ENCODE measurements at places on chromosomes 6 and 20. TPM values are rescaled to one million over a fixed set of nuclear protein-coding genes. Genes with fewer than 3 reads are reported as not detected.
A peak's percentile ranks its signal among the peaks of the same experiment; 100 is the strongest.

- DNase-seq, result no peak
These were observed 32.8 kb downstream of the CYP21A2 start for GRCh38 chr6:32070814-32071543.

DNA sequence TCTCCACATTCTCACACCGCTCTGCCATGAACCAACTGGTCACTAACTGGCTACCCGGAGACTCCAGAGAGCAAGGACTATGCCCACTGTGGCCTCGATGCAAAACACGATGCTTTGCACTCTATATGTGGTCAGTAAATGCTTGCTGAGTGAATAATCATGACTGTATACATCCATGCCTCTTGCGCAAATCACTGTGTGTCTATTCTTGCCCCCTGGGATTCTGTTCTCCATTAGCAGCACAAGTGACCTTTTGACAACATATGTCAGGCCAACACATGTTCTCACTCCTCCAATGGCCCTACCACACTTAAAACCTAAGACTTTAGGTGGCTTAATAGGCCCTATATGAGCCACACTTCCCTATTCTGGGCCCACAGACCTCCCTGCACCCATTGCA is 16.9 kb downstream of the KIF16B start:
- DNase-seq, result no peak

GRCh38 chr6:20366082-20366830 is 35.4 kb upstream of the E2F3 start:
- no peak for DNase-seq

DNA sequence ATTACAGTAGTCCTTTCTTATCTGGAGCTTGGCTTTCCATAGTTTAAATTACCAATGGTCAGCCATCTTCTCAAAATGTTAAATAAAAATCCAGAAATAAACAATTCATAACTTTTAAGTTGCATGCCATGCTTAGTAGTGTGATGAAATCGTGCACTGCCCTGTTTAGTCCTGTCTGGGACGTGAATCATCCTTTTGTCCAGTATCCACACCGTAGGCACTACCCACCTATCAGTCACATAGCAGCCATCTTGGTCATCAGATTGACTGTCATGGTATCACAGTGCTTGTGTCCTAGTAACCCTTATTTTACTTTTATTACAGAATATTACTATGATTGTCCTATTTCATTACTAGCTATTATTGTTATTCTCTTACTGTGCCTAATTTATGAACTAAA is 924.1 kb downstream of the EYS start:
- no peak for DNase-seq

GRCh38 chr6:67009818-67010217 is 1302.8 kb upstream of the EYS start:
- DNase-seq, result no peak

DNA sequence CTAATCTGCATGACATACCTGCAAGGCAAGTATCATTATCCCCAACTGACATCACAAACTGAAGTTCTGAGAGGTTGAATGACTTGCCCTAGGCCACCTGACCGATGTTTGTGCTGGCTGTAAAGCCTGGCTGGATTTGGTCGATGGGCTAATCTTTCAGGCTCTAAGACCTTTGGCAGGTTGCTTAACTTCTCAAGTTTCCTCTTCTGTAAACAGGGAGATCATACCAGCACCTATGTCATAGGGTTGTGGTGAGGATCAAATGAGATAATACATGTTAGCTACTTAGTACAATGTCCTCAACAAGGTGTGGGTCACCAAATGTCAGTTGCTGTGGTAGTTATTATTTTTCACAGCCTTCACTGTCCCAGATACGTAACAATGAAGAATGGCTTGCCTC is 14.2 kb downstream of the ANKRD66 start:
- DNase-seq, result no peak

DNA sequence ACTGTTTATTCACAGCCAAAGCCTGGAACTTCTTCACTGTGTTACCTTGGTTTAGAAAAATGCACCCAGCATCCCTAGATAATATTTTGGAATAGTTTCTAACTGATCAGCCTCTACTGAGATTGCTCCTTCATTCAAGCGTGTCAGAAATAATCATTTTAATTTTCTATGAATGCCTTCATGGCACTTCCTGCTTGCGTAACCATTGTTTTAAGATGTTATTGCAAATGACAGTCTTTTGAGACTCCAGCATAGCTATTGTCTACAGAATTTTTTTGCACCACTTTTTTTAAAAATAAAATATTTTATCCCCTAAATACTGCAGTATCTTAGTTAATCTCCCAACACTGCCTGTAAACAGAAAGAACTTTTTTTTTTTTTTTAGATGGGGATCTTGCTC is 213.1 kb downstream of the PHACTR1 start:
- no peak for DNase-seq

- no peak for DNase-seq
These were observed 44.5 kb upstream of the TULP1 start for GRCh38 chr6:35557239-35557638.

DNA sequence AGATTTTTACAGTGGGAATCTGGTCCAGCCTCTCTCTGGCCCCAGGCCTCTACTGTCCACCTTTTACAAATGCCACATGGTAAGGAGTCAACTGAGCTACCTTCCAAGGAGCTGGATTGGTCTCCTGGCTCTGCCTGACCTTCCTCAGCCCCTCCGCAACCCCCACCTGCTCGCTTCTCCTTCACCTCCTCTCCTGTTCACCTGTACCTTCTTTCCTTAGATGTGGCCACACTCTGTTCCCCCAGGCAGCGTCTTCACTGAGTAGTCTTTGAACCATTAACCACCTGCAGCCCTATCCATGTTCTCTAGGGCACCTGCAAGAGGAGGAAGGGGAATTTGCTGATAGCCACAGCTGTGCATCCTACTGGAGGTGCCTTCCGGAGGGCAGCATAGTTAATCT is 55.3 kb upstream of the DDR1 start:
- no peak for DNase-seq

- DNase-seq, result no peak
These were observed 459.8 kb upstream of the RUNX2 start for GRCh38 chr6:44868335-44868668.

- DNase-seq, result no peak
These were observed 122.5 kb upstream of the TIAM2 start for GRCh38 chr6:154872542-154873114.

DNA sequence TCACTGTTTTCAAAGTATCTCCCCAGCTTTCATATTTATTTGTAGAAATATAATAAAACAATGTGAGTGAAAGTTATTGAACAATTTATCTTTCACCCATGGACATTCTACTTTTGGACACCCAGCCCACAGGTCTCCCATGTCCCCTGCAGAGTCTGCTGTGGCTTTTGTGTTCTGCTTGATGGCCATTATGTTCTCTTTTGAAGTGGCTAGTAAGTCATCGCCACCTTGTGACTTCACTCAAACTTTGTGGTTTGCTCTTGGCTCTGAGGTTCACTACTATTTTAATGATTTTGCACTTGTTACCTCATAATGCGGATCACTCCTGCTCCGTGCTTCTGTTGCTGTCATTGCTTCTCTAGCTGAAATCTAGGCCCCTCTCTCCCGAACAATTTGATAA is 10.2 kb upstream of the DEFB113 start:
- DNase-seq, result no peak

DNA sequence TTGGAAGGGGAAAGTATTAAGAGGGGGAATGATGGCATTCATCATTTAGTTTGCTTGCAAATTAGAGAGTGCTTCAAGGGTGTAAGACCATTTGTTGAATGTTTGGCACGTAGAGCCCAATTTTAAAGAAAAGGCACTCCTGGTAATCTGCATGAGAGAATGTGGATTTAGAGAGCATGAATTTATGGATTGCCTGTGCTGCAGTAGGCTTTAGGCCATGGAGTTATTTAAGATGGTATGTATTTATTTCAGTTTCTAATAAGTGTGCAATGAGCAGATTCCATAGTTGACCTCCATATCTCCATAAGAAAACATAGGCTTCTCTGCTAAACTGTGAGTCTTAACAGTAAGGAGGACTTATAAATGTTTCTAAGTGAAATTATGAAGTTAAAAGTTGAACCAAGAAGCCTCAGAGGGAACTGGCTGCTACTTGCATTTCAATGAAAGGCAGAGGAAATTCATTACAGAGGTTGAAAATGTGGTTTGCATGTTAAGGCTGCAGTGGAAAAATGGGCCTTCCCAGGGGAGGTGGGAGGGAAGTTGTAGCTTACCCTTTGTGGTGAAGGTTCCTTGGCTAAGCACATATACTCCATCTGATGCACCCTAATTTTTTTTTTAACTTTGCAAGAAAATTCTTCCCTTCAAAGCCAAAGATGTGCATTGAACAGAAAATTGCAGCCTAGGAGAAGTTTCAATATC is 134.2 kb downstream of the CARMIL1 start:
- DNase-seq, result no peak

- peak; percentile 55 for DNase-seq
These were observed 48.2 kb upstream of the MLN start for GRCh38 chr6:33851959-33852358.

DNA sequence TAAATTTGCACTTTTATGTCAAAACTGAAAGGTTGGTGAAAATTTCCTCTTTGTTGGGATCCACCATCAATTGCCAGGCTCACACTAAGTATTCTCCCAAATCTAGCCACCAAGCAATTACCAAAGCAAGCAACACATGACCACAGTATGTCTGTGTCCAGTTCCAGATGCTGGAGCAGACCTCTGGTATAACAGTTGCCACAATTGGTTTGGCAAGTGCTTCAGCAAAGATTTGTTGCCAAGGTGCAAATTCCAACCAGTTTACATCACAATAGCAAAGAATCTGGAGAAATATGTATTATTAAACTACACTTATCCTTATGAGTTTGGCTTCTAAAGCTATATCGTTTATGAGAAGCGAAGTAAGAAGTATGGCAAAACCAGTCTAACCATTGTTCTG is 6.4 kb downstream of the GTF2H5 start:
- no peak for DNase-seq

DNA sequence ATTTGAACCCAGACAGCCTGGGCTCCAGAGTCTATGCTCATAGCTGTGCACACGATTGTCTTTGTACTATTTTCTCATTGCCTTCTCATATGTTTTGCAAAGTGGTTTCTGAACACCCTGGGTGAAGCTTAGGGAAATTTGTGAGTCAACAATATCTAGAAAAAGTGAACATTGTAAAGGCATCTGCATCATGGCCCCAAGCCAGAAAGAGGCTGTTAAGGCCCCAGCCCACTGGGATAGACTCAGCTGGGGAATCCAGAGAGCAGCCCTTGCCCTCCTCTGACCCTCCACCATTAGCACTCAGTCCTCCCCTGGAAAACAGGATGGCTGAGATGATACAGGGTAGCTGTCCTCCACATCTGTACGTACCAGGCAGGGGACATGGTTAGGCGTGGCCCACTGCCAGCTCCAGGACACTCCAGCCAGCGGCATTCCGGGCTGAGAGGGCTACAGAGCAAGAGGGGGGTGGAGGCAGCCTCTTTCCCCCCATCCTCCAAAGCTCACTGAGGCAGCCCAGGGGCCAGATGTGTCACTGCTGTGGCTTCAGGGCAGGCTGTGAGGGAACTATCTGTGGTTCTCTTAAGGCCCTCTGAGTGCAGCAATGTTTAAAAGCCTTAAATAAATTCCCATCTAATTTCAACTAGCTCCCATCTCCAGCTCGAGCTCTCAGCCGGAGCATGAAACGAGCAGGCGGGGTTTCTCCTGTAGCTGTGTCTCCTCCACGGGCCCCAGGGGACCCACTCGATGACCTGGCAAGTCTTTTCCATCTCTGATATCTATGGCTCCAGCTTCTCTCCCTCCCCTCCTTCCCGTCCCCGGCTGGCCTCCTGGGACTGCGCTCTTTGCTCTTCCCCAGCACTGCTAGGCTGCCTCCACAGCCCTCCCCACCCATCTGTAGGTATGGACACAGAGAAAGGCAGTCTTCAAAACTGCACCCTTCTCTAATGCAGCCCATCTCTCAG is 209.4 kb upstream of the LRFN2 start:
- no peak for DNase-seq

DNA sequence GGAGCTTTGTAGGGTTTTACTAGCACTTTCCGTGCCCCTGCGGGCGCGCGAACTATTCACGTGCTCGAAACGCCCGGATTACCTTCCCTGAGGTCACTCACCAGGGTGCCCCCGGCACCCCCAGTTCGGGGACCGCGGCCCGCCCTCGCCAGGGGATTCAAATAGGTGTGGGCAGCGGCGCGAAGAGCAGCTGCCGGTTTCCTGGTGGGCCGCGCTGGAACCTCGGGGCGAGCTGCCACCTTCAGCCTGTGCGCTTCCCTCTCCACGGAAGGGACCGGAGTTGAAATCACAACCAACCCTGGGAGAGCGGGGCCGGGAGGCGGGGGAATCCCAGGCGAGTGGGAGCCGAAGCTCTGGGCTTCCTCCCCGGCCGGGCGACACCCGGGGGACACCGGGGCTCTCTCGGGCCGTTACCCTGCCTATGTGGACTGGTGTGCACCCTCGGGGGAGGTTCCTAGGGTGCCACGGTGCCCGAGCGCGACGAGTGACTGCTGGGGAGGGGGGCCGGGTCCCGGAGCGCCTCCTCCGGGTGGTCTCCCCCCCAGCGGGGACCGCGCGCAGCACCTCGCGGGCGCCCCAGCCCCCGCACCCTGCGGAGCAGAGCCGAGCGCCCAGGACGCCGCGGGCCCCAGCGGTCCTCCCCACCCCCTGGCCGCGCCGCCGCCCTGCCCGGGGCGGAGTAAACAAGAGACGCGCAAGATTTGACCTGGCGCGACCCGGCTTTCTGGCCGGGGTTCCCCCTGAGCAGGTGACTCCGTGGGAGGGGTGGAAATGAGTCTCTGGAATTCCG is 2.1 kb upstream of the HIVEP2 start:
- peak; percentile 63 for DNase-seq

DNA sequence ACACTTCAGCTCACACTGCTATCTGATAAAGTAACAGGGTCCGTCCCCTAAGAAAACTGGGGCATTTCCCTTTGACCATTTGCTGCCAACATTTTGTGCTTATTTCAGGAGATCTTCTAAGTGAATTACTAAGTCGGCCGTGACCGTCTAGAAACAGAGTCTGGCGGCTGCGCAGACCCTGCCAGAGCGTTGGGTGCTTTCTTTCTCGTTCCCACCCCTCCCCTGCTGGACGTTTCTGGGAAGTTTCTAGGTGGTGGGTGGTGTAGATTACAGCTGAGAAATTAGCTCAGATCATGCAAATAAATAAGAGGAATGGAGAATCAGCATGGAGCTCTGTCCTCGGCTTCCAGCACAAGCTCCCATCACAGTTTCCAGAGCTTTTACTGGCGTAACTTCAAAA is 128.1 kb downstream of the MYLK4 start:
- DNase-seq, result no peak

Gene LHFPL5
- total RNA-seq, result not detected

Gene GTSF1L
- not detected for total RNA-seq

Gene RALY
- total RNA-seq, result 168 TPM

Gene TBPL1
- total RNA-seq, result 40.0 TPM

Gene OR2H2
- not detected for total RNA-seq

Gene DEFB119
- not detected for total RNA-seq

Gene MCCD1
- total RNA-seq, result not detected

Gene CHRNA4
- total RNA-seq, result 2.6 TPM

Gene EDN1
- 8.3 TPM for total RNA-seq

Gene SASH1
- 138 TPM for total RNA-seq

Gene FOXQ1
- 0.67 TPM for total RNA-seq

Gene MSH5
- total RNA-seq, result 16.1 TPM

Measured in endothelial cell (in vitro differentiated cells).